Brain (organoid and tissue), 16 donors: ENCODE measurements at places on chromosomes 3 and 15.

DNA sequence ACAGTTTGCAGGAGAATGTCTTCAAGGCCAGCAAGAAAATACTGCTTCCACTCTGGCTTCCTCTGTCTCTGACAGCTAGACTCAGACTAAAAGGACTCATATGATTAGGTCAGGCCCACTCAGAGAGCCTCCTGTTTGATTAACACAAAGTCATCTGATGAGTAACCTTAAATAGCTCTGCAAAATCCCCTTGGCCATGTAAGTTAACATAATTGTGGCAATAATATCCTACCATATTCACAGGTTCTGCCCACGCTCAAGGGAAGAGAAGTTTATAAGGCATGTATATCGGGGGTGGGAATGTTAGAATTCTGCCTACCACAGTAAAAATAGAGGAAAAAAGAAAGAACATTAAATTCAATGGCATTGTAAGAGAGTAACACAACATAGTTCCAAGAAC lies 20.6 kb upstream of the HHATL start:
- DNase-seq: no peak

- no peak for DNase-seq
Measured at GRCh38 chr3:52892625-52893311, 4.6 kb downstream of the STIMATE start.

DNA sequence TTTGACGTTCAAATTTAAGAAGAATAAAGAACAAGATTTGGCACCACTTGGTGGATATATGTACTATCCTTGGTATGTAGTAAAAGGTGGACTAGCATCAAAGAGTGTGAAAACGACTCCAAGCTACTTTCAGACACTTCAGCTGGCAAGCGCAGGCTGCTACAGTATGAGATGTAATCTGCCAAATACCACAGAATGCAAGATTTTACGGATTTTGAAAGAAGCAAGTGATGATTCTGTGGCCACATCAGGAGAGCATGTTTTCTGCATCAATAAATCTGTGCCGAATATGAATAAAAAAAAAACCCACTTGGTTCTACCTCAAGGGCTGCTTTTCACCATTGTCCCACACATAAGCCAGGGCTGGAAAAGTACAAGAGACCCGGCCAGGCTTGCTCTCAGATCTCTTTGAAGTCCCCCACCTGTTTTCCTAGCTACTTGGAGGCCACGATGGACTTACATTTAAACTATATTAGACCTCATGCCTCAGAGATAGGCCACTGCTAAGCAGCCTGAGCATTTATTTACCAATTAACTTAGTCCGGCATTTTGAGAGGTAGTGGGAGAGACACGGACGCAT lies 37.4 kb downstream of the MYO1E start:
- DNase-seq: no peak

- DNase-seq: no peak
Measured at GRCh38 chr3:189517981-189518380, 113.2 kb upstream of the TP63 start.

DNA sequence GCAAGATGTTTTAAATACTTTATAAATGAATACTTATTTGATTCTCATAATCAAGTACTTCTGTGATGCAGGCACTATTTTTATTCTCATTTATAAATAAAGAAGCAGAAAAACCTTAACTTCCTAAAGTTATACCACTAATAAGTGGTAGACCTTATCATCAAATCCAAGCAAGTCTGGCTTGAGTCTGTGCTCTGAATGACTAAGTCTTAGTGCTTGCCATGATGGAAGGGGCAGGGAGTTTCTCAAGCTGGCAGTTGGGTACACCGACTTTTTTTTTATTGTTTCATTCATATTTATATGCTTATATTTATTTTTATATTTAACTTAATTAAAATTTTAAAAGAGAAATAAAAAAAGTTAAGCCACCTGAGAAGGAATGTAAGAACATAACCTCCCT lies 23.6 kb downstream of the SLMAP start:
- no peak for DNase-seq

GRCh38 chr3:39146611-39147591 lies 6.5 kb downstream of the CSRNP1 start:
- DNase-seq: peak; percentile 40

GRCh38 chr3:17258823-17259436 lies 374.2 kb downstream of the PLCL2 start:
- DNase-seq: peak; percentile 59

GRCh38 chr3:95044101-95044500 lies 981.2 kb downstream of the NSUN3 start:
- DNase-seq: peak; percentile 28

DNA sequence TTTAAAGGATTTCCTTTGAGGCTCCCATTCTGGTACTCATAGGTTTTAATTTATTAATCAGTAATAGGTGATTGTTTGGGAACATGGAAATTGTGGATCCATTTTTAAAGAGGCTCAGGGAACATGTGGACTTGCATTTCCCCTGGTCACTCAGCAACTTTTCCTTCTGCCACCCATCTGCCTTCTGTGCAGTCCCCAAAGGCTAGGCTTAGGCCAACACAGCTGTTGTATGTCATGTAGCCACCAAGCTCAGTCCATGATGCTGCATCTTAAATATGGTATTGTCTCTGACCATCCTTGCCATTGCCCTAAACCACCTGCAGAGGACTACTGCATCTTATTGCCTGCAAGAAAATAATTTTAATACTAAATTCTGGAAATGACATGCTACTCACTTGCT lies 416.7 kb upstream of the SEMA6D start:
- DNase-seq: peak; percentile 21

GRCh38 chr3:162525066-162525742 lies 1028.6 kb downstream of the OTOL1 start:
- no peak for DNase-seq

DNA sequence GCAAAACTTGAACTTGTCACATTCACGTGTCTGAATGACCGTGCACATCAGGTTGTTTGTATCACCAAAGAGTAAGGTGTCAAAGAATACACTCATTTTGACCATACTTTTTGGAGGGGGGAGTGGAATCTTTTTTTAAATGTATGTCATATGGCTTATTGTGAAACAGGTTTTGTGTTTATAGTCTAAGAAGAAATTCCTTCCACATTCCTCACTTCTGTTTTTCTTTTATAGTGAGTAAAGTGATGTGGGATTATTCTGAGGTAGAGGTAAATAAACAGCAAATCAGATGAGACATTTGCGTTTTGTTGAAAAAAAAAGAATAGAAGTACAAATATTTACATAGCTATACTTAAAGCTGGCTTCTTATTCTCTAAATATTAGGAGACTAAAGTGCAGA lies 33.0 kb downstream of the SRP14 start:
- no peak for DNase-seq

DNA sequence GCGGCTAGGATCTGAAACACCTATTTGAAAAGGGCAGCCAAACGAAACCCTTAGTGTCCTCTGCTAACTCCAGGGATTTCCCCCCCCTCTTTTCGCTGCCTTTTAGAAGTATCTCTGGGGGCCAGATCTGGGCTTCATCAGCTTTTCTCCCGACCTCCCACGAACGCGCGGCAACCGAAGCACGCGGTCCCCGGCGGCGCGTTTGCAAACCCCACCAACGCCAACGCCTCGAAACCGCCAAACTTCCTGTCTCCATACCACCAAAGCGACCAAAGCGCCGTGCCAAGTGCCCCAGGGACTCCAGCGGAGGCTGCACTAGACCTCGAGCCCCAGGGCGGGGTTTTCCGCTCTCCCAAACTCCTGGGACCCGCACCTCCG lies 155.8 kb upstream of the FRMD4B start:
- DNase-seq: peak; percentile 64
